ENCODE measurements at places on chromosomes 5 and 9.

- ATAC-seq = no peak
Observed at GRCh38 chr9:134544388-134545214, 97.0 kb upstream of the COL5A1 start.

DNA sequence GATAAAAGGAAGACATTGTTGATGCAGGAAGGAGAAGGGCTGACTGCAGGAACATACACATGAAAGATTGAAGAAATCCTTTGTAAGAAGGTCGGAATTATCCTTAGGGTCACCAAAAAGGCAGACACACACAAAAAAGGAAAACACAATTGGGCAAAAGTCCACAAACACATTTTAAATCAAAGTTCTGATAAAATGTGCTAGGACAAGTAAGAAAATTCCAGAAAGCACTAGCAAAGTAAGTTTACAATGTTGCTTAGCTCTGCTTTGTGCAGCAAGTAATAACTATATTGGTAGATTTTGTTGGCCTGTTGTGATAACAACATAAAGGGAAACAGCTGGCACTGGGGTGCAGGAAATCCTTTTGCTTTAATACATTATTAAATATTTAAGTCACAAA is 99.8 kb upstream of the VCAN start:
- no peak for ATAC-seq

DNA sequence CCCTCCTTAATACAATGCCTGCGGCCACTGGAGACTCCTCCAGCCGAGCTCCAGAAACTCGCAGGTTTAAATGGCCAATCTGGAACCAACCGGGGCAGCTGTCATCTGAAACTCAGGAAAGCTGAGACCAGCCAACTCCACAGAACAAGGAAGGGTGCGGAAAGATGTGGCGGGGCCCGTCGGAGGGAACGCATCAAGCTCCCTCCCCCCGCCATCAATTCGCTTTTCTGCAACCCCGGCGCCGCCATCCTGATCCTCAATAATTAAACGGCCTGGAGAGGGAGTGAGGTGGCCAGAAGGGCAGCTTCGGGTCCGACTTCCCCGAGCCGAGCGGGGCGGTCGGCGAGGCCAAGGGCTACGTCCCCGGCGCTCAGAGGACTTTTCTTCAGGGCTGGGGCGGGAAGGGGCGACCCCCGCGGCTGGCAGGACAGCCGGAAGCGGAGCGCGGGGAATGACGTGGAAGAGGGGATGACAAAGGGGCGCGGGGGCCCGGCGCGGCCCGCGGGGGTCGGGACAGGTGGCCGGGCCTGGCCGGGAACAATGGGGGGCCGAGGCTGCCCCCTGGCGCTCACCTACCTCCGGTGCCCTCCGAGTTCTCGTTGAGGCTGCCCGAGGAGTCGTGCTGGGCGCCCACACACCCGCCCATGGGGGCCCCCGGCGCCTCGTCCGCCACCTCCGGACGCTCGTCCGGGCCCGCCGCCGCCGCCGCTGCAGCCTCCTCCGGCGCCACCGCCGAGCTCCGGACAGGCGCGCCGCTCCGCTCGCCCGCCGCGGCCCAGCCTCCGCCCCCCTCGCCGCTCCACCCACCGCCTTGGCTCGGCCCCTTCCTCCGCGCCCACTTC is at the start of gene UBTD2:
TSS of gene UBTD2 (minus strand) at position 745 of the 842 bp plus-strand sequence. CDS start at position 646, 99 bp downstream.
- peak; percentile 90 for ATAC-seq

DNA sequence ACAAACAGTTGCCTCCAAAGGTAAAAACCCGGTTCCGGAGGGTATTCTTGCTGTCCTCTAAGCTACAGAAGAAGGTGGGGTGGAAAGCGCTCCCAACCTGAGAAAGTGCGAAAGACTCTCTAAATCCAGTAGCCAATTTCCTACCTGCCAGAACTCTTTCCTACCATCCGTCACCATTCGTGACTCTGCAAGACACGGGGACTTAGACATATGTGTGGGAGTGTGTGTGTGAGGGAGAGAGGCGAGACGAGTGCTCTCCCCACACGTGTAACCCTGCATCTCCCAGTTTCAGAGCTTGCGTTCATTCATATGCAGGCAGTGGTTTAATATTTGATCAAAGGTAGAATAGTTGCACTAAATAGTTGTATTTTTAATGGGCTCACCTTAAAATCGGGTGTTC is 473 bp upstream of the GABRA1 start:
- ATAC-seq = no peak

- no peak for ATAC-seq
Observed at GRCh38 chr9:68672215-68672614, 32.8 kb upstream of the PIP5K1B start.

DNA sequence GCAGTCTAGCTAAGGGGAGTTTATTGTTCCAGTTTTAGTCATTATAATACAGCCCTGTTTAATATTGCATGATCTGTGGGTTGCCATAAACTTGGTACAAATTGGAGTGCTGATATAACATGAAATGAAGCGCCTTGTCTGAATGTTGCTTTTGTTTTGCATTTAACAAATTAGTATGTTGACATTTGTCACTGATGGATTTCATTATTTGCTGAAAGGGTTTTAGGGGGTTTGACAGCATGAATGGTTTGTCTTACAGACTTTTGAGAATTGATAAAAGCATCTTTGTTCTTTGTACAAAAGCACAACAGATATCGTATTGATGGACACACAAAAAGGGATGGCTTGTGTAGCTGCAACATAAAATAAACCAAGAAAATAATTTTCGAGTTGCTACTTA is 178.3 kb downstream of the AOPEP start:
- ATAC-seq = no peak

GRCh38 chr5:160491438-160491837 is 69.8 kb downstream of the PTTG1 start:
- ATAC-seq = no peak

Measured in activated CD4-positive, CD25-positive, alpha-beta regulatory T cell treated with anti-CD3 and anti-CD28 coated beads, Interleukin-2, amount 50 U/mL, for 24 hours (primary cell).